Activated CD8-positive, alpha-beta memory T cell treated with anti-CD3 and anti-CD28 coated beads for 48 hours (primary cell): ENCODE measurements at places on chromosomes 1 and 21.

- DNase-seq: peak; percentile 82
These were observed 34.4 kb downstream of the SLC2A1 start for GRCh38 chr1:42924082-42924850.

- DNase-seq: no peak
These were observed 184.6 kb upstream of the JUN start for GRCh38 chr1:58968360-58968952.

- no peak for DNase-seq
These were observed 37.5 kb upstream of the LAMC2 start for GRCh38 chr1:183148599-183148998.

- DNase-seq: no peak
These were observed 462.6 kb upstream of the ADGRL4 start for GRCh38 chr1:79469139-79469538.
